ENCODE measurements at places on chromosomes 4 and X.

DNA sequence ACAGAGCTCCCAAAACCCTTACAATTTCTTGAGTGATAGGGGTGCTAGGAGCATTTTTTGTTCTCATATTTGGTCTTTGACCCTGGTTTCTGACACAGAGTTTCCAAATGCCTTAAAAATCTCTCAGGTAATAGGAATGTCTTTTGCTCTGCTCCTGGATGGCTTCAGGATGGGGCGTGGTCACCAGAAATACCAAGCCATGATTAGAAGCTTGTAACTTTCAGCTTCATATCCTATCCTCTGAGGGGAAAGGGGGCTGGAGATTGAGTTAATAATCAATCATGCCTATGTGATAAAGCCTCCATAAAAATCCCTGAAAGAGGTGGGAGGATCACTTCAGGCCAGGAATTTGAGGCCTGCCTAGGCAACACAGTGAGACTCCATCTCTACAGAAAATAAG lies 34.6 kb upstream of the IL9R start:
- no peak for DNase-seq

DNA sequence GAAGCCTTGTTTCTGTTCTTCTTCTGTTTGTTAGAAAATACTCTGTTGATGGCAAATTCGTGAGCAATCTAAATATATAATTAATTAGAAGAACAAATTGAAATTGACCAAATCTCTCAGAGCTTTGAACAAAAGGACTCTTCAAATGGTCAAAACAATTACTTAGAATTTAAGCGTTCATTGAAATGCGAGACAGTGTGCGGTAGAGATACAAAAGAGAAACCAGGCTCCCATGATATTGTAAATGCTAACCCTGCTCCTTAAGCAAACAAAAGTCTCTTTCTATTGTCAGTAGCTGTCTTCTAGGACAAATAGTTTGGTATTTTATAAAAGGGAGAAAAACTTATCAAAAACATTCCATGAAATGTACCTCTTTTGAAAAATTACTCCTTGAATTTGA lies 453.4 kb upstream of the MAGEB2 start:
- no peak for DNase-seq

DNA sequence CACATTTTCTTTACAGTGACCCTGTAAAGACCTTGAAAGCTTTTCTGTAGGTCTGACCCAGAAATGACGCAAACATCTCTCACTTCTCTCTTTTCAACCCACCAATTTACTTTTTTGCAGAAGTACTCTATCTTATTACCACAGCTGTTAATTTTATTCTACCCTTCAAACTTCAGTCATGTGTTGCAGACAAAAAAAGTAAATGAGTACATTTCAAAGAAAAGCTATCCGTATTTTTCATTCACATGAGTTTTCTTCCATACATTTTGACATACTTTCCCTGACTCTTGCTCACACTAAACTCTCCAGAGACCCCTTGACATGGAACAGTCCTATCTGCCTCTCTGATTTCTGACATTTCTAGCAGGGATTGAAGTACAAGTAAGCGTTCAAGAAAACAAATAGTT lies 51.7 kb downstream of the SLC7A11 start:
- DNase-seq = no peak

- DNase-seq = no peak
These were observed 44.5 kb downstream of the GATB start for GRCh38 chr4:151716324-151716723.

DNA sequence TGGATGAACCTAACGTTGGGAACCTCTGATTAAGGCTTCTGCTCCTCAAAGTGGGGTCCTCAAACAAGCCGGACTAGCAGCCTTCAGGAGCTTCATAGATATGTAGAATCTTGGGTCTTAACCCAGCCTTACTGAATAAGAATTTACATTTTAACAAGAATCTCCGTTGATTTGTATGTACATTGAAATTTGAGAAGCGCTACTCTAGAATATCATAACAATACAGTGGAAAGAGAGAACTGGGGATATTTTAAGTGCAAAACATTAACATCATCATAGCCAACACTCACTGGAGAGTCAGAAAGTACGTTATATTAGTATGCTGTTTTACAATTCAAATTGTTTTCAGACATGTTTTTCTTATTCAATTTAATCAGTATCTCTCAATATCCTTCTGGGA lies 31.2 kb downstream of the ATXN3L start:
- DNase-seq = no peak

DNA sequence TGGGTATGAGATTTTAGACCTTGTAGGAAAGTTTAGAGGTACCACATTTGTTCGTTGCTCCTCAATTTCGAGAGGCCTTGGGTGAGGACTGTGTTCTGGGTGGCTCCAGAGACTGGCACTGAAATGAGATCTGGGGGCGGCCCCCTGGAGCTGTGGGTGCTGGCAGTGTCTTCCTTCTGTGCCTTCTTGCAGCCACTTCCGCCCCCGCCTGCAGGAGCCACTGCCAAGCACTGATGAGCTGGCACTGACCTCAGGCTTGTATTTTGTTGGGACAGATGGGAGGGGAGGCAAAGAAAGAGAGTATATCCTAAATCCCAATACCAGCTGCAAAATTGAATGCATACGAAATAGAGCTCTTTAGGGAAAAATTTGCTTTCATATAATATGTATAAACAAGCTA lies 64.5 kb upstream of the CLDN34 start:
- no peak for DNase-seq

DNA sequence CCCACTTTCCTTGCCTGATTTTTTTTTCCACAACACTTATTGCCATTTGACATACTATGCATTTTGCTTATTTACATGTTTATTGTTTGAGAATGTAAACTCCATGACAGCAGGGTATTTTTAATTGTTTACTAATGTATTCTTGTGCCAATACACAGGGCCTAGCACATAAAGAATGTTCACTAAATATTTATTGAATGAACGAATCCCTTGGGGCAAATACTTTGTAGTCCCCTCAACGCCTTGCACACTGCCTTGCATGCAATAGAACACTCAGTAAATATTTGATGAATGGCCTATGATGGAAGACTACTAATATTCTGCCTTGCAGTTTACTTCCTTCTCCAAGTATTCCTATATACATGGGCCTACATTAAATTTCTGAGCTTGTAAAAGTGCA lies 1.4 kb upstream of the PRPS1 start:
- DNase-seq = no peak

GRCh38 chrX:10847333-10847732 lies 226.9 kb upstream of the MID1 start:
- DNase-seq = no peak

DNA sequence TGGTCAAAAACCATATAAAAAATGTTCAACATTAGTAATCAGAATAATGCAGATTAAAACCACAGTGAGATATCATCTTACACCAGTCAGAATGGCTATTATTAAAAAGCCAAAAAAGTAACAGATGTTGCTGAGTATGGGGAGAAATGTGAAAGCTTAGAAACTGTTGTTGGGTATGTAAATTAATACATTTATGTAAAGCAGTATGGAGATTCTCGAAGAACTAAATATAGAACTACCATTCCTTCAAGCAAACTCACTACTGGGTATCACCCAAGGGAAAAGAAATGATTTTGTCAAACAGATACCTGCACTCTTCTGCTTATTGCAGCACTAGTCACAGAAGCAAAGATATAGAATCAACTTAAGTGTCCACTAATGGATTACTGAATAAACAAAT lies 576.4 kb upstream of the EPHA5 start:
- no peak for DNase-seq

DNA sequence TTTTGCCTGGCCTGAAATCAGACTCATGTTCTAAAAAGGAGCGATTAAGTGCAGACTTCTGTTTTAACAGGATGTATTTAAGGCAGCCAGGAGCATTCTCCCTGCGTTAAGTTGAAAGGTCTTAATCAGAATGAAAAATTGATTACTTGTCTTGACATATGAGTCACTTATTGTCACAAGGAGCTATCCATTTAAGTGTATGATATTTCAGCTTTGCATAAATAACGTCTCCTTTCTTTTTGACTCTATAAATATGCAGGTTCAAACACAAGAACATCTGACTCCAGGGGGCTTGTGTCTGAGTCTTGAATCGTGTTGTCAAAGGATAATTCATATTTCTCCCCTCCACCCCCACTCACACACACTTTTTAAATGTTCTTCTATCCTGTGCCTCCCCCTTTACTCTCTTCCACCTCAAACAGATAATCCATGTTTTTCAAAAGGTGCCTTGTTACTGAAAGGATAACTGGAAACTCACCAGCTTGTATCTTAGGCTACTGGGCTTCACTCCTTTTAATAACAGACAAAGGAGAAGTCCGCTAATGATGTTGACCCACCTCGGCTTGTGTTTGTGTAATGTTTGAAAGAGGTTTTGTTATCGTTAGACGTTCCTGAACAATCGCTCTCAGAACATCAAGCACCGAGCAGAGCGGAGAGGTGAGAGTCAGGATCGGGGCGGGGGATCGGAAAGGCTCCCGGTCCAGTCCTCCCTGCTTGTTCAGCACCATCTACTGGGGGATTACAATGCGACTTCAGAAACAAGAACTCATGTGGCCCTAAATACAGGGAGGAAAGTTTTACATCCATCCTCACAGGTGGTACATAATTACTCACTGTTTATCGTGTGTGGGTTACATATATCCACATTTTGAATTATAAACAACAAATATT lies 107.5 kb upstream of the RPL34 start:
- DNase-seq = no peak

- DNase-seq = no peak
These were observed 9.8 kb upstream of the CCNG2 start for GRCh38 chr4:77147079-77147782.

DNA sequence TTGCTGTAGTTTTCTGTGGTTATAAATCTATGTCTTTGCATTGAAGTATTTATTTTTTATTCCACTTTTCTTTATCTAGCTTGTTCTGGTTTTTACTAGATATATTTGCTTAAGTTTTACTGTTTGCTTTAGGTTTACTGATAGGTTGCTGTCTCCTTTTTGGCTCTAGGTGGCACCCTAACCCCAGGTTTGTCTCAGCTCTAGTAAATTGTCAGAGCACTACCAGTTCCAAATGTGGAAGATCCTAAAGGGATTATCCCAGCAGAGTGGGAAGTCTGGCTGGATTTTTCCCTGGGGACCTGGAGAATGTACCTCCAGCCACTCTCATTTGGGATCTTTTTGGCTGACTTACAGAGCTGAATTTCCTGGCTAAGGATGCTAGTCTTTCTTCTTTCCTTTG lies 106.1 kb downstream of the PBDC1 start:
- DNase-seq = peak; percentile 11

DNA sequence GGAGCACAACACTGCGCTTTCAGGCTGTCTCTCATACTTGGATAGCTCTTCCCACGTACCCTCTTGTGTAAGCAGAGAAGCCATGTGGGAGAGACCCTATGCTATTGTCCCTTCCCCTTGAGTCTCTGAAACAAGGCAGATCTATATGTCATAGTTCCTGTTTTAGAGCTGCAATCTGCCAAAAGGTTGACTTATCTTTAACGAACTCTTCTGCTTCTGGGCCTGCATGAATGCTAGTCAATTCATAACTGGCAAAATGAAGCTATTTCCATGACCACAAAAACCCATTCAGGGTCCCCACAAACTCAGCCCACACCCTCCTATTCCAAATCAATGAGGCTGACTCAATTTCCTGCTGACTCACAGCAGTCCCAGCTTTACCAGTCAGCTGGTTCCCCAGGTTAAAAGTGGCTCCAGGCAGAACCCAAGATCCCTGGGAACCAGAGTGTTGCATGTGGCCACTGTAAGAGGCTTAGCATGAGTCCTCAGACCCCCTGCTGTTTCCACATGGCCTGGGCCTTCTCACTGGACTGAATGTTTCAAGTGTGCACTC lies 25.3 kb upstream of the SOD3 start:
- DNase-seq = no peak

DNA sequence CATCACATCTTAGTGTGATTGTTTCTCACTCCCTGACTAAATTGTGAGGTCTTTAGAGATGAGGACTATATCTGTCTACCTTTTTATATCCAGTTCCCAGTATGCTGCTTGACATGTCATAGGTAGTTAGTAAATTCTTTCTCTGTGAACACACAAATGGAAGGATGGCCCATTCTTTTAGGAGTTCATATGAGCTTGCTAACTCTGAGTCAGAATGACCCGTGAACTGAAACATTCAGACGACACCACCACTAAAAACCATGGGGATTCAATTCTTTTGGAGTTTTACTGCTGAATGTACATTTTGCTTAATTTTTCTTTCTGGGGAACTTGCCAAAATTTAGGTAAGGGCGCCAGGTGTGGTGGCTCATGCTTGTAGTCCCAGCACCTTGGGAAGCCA lies 13.9 kb downstream of the OFD1 start:
- DNase-seq = no peak

GRCh38 chr4:146647615-146648460 lies 9.1 kb downstream of the POU4F2 start:
- no peak for DNase-seq

DNA sequence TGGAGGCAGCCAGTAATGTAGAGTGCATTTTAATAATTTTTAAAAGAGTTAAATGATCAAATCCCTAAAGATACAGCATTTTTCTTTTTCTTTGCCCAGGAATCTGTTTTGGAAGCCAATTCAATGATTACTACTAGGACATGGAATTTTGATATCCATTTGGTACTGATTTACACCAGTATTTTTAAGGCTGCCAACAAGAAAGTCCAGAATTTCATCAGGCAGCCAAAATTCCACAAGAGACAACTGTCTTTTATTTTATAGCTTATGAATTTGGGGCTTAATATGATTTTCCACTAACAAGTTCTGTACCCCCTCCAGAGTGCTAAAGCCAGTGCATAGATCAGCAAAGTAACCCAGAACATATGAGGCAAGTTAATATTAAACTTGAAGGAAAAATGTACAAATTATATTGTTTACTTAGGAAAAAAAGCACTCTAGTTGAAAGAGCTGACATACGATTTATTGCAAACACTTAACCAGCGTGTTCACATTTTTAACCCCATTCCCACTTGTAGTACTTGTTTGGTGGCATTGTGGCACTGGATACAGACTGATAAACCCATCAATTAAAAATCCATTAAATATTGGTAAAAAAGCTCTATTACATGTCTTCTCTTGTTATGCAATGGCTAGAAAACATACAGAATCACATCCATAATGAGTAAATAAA lies 259.7 kb downstream of the DCHS2 start:
- DNase-seq = no peak

DNA sequence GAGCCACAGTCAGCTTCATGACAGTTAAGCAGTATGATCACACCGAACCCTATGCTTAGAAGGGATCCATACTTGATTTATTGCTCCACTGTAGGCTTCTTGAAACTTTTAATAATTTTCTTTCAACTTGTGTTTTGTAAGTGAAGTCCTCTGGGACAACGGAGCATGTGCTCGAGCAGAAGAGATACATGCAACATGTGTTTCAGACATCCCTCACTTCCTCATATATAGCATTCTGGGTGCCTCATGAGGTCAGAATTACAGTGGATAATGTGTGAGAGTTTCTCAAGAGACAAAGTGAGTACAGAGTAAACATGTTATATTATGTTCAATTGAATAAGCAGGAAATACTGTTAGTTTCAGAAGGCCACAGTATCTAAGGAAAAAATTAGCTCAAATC lies 893.2 kb downstream of the FAT4 start:
- no peak for DNase-seq

DNA sequence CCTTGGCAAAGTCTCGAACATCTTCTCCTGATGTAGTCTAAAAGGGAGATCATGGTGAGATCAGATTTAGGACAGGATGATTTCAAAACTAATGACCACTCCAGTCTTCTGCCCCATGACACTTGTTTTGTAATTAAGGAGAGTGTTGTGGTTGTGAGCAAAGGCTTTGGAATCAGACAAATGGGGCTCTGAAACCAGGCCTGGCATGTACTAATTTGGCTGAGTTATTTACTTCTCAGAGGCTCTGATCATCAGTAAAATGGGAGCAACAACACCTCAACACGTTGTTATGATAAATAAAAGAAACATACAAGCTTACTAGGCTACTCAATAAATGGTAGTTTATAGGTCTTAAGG lies 106.9 kb upstream of the FTHL17 start:
- no peak for DNase-seq

- no peak for DNase-seq
These were observed 317.6 kb downstream of the DMD start for GRCh38 chrX:32893751-32894150.
